ENCODE measurements at places on chromosomes 11 and 22.
A peak's percentile ranks its signal among the peaks of the same experiment; 100 is the strongest.

DNA sequence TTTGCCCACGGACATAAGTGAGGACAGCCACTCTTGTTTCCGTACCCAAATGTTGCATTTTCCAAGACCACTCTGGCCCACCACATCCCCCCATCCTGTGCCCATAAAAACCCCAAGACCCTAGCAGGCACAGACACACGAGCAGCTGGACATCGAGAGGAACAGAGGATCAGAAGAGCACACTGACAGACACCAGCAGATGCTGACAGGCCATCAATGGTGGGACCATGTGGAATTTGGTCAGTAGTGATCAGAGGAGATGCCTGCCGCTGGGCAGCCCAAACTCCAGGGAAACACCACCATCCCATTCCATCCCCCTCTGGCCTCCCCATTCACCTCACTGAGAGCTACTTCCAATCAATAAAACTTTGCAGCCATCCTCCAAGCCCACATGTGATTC is 87.0 kb downstream of the DLG2 start:
- peak; percentile 40 for DNase-seq
- peak overlapping the region; percentile 88 for H3K27ac ChIP-seq
- H3K27me3 ChIP-seq, result no peaks in the 10 kb centered on the region
- H3K36me3 ChIP-seq, result no peaks in the 10 kb centered on the region

GRCh38 chr11:121132211-121132976 is 31.4 kb downstream of the TECTA start:
- H3K4me1 ChIP-seq, result no peaks in the 10 kb centered on the region
- no peak overlapping the region for H3K27ac ChIP-seq
- no peak overlapping the region for H3K4me3 ChIP-seq
- DNase-seq, result no peak
- no peaks in the 10 kb centered on the region for H3K36me3 ChIP-seq

DNA sequence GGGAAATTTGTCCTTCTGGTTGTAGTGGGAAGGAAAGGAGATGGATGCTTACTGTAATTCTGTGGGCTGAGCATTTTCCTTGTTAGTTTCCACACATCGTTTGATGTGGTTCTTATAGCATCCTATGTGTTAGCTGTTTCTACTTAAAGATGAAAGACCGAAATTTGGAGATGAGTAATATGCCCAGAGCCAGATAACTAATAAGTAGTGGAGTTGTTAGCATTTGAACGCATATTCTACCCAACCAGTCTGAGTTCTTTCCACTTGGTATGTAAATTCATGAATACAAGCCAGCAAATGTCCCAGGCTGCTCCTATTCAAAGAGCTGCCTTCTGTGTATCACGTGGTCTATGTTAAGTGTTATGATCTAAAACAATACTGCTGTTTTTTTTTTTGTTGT is 14.6 kb downstream of the SPECC1L start:
- H3K4me1 ChIP-seq, result peaks cover 52% of the 10 kb centered on the region
- peaks cover 4% of the 10 kb centered on the region for H3K36me3 ChIP-seq
- H3K27ac ChIP-seq, result no peak overlapping the region
- H3K4me3 ChIP-seq, result no peak overlapping the region

- H3K4me3 ChIP-seq, result no peak overlapping the region
- H3K27ac ChIP-seq, result no peak overlapping the region
- no peaks in the 10 kb centered on the region for H3K36me3 ChIP-seq
- no peak for DNase-seq
- H3K4me1 ChIP-seq, result no peaks in the 10 kb centered on the region
Measured at GRCh38 chr22:22720201-22720723, 75.8 kb downstream of the GGTLC2 start.

GRCh38 chr11:38517991-38518390 is 1920.0 kb upstream of the RAG2 start:
- DNase-seq, result no peak
- H3K27me3 ChIP-seq, result no peaks in the 10 kb centered on the region
- no peak overlapping the region for H3K4me3 ChIP-seq

- H3K4me1 ChIP-seq, result peaks cover 83% of the 10 kb centered on the region
- H3K27ac ChIP-seq, result peak overlapping the region; percentile 95
- H3K4me3 ChIP-seq, result peak overlapping the region; percentile 55
- no peaks in the 10 kb centered on the region for H3K27me3 ChIP-seq
- H3K36me3 ChIP-seq, result no peaks in the 10 kb centered on the region
Measured at GRCh38 chr11:12692229-12693075, 18.2 kb downstream of the TEAD1 start.

- peaks cover 19% of the 10 kb centered on the region for H3K4me1 ChIP-seq
- peak within 1 kb of the TSS; percentile 57 for H3K4me3 ChIP-seq
- peak; percentile 81 for DNase-seq
- peaks cover 58% of the 10 kb centered on the region for H3K27me3 ChIP-seq
Measured at GRCh38 chr11:9003573-9004182, at the start of gene NRIP3. Gene NRIP3 (minus strand): TSS chr11:9004001. CDS start chr11:9003935, 66 bp downstream.

GRCh38 chr22:41247703-41248102 is 7.0 kb upstream of the CHADL start:
- no peak overlapping the region for H3K4me3 ChIP-seq
- H3K4me1 ChIP-seq, result no peaks in the 10 kb centered on the region
- no peaks in the 10 kb centered on the region for H3K27me3 ChIP-seq
- H3K36me3 ChIP-seq, result peaks cover 70% of the 10 kb centered on the region

DNA sequence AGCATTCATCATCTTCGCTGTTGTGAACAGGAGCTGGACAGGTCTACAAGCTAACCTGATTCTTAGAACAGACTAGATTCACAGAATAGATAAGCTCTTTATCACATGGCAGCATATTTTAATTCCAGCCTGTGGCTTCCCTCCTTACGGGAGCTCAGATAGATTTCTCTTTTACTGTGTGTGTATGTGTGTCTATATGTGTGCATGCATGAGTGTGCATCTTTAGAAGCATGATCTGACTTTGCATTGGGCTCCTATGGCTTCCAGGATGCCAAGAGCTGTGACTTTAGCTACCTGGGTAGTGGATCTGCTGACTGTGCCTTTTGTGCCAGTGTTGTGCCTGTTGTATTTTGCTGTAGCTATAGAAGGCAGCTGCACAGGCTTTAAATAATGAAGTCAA is 44.3 kb downstream of the ZNRF3 start:
- no peaks in the 10 kb centered on the region for H3K36me3 ChIP-seq
- DNase-seq, result no peak
- peaks cover 25% of the 10 kb centered on the region for H3K4me1 ChIP-seq
- no peaks in the 10 kb centered on the region for H3K27me3 ChIP-seq

GRCh38 chr11:56906683-56907148 is 82.0 kb upstream of the OR5AK2 start:
- H3K27ac ChIP-seq, result no peak overlapping the region
- DNase-seq, result no peak
- H3K4me1 ChIP-seq, result no peaks in the 10 kb centered on the region
- no peak overlapping the region for H3K4me3 ChIP-seq
- no peaks in the 10 kb centered on the region for H3K27me3 ChIP-seq

- H3K27ac ChIP-seq, result no peak overlapping the region
- no peak for DNase-seq
- no peaks in the 10 kb centered on the region for H3K27me3 ChIP-seq
- no peak overlapping the region for H3K4me3 ChIP-seq
- H3K36me3 ChIP-seq, result no peaks in the 10 kb centered on the region
Measured at GRCh38 chr22:19958083-19959042, 16.7 kb upstream of the TXNRD2 start.

Data from psoas muscle (tissue), 8 donors.